Activated CD4-positive, alpha-beta memory T cell treated with anti-CD3 and anti-CD28 coated beads for 36 hours (primary cell): ENCODE measurements at places on chromosomes 7 and 10. TPM values are rescaled to one million over a fixed set of nuclear protein-coding genes. Genes with fewer than 3 reads are reported as not detected.

The PLAC9 gene
- total RNA-seq: not detected

DNA sequence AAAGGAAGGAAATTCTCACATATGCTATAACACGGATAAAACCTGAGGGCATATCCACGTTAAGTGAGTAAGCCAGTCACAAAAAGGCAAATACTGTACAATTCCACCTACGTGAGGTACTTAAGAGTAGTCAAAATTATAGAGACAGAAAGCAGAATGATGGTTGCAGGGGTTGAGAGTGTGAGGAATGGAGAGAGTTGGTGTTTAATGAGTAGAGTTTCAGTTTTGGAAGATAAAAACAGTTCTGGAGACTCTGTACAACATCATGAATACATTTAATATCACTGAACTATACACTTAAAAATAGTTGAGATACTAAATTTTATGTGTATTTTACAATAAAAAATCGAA is 95.1 kb downstream of the SNX13 start:
- no peak for DNase-seq

DNA sequence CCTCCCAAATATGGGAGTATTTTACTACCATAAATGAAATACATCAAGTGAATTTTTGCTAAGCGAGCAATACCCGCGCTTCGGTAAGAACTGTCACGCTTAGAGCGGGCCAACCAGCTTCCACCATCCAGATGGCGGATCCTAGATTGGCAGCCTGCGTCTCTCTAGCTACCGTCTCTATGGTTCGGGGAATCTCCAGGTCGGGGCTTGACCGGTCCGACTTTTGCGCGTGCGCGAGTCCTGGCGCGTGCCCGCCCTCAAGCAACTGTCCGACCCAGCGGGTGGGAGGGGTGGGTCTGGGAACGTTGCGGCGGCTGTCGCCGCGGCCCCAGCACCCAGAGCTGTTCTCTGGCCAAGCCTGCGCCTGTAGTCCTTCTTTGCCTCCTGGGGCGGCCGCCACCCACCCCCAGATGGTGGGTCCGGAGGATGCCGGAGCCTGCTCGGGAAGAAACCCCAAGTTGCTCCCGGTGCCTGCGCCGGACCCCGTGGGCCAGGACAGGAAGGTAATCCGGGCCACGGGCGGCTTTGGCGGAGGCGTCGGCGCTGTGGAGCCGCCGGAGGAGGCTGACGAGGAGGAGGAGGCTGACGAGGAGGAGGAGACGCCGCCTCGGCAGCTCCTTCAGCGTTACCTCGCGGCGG is at the start of gene TBC1D12:
Gene TBC1D12, plus strand, starts transcription at position 338 of the 639 bp plus-strand sequence. Its CDS starts 73 bp downstream, at position 411.
- peak; percentile 42 for DNase-seq

GRCh38 chr7:155692317-155692716 is 47.9 kb downstream of the RBM33 start:
- no peak for DNase-seq

GRCh38 chr10:126561921-126562680 is 108.4 kb downstream of the C10orf90 start:
- DNase-seq: no peak

GRCh38 chr10:35270100-35270499 is 66.2 kb upstream of the CCNY start:
- DNase-seq: no peak
